Activated CD8-positive, alpha-beta memory T cell treated with anti-CD3 and anti-CD28 coated beads for 1 hour (primary cell): ENCODE measurements at places on chromosomes 3 and 15.

DNA sequence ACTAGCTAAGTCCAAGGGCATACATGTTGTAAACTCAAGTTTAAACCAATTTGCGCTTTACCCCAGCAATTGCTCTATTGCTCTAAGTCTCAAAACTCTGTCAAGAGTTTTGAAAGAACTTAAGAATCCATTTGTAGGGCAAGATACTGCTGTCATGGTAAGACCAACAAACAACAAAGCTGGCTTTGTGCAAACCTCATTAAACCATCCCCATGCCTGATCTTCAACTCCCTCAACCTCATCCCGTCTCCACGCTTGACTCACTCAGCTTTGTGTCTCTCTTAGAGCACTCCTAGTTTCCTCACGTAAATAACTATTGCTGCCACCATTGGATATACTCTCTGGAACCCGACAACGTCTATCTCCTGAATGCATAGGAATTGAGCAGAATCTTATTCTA is 20.6 kb upstream of the ARHGEF26 start:
- no peak for DNase-seq

- no peak for DNase-seq
These were observed 12.1 kb upstream of the PEX5L start for GRCh38 chr3:180048840-180049239.

- no peak for DNase-seq
These were observed 514 bp downstream of the IGF2BP2 start for GRCh38 chr3:185824051-185825005.

DNA sequence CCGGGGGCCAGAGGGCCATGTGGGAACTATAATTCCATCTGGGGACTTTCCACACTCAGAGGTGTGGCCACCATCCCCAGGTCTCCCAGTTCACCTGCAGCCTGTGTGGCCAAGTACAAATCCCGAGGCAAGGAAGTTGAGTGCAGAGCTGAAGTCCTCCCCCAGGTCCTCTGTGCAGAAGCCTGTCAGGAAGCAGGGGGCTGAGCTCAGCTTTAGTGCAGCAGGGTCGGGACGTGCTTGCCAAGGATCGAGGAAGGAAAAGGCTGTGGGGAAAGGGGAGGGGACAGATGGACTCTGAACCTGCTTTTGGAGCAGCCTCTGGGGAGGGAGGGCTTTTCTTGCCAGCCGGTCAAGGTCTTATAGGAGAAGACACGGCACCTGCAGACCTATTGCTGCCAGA is 67.7 kb downstream of the CHRNA7 start:
- no peak for DNase-seq

GRCh38 chr15:100285641-100286295 is 56.0 kb downstream of the ADAMTS17 start:
- DNase-seq, result no peak

DNA sequence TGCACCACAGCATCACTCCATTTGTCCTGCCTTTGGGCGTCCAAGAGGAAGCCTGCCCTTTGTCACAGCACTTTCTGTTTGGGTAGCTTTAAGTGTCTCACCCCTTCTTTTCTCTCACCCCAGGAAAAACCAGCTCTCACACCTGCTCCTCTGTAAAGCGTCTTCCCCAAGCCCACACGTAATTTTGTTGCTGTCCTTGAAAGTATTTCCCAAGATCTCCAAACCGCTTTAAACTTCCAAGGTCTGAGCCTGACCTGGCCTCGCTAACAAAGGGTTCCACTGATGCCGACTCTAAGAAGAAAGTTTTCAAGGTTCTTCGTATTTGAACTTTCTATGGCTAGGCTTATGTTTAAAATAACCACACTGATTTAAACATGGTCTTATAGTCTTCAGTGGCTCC is 5.3 kb downstream of the ABHD2 start:
- DNase-seq, result no peak

GRCh38 chr3:142269767-142270166 is 44.4 kb upstream of the GK5 start:
- no peak for DNase-seq

DNA sequence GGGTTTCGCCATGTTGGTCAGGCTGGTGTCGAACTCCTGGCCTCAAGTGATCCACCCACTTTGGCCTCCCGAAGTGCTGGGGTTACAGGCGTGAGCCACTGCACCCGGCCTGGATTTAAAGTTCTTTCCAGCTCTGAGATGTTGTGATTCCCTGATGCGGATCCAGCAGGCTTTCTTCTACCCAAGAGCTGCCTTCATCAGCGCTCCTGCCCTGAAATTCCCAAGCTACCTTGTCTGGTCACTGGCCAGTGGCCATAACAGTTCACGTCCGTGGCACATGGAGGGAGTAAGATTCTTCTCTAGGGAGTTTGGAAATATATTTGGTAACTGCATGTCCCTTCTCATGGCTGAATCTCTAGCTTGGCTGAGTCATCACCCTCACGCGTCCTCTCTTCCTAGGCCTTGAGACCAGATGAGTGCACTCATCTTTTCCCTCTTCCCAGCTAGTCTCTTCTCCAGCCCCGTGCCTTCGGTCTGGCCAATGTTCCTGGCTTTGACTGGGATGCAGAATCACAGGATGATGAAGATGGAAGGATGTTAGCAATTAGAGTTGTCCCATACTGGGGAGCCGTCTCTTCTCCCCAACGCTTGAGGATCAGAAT is 29.8 kb upstream of the APOD start:
- no peak for DNase-seq

- no peak for DNase-seq
These were observed 23.2 kb downstream of the ZNF148 start for GRCh38 chr3:125351814-125352456.

DNA sequence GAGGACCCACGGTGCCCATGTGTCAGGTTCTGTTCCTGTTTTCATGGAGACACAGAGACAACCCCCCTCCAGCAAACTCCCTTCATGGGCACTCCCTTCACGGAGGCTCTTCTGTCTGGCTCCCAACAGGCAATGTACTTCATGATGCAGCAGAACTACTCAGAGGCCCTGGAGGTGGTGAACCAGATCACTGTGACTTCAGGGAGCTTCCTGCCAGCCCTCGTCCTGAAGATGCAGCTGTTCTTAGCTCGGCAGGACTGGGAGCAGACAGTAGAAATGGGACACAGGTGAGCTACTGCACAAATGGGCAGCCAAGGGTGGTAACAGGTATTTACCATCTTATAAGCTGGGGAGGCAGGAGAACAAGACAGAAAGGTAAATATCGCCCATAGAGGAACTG is 7.0 kb downstream of the TTC21A start:
- DNase-seq, result no peak

DNA sequence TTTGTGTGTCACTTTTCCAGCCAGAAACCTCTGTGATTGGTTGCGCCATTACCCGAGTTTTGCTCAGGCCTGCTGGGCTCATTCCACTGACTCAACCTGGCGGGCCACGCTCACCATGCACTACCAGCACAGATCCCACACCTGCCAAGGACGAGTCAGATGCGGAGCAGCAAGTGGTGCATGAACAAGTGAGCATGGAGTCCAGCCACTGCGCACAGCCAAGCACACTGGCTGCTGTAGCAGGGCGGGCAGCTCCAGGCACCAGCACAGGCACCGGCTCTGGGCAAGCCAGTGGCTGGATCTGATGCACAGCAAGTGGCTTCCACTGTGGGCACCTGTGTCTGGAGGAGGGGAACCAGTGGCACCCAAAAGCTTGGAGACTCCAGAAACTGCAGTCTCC is 110.4 kb downstream of the CBLB start:
- no peak for DNase-seq
